ENCODE measurements at places on chromosomes 2 and 18.

DNA sequence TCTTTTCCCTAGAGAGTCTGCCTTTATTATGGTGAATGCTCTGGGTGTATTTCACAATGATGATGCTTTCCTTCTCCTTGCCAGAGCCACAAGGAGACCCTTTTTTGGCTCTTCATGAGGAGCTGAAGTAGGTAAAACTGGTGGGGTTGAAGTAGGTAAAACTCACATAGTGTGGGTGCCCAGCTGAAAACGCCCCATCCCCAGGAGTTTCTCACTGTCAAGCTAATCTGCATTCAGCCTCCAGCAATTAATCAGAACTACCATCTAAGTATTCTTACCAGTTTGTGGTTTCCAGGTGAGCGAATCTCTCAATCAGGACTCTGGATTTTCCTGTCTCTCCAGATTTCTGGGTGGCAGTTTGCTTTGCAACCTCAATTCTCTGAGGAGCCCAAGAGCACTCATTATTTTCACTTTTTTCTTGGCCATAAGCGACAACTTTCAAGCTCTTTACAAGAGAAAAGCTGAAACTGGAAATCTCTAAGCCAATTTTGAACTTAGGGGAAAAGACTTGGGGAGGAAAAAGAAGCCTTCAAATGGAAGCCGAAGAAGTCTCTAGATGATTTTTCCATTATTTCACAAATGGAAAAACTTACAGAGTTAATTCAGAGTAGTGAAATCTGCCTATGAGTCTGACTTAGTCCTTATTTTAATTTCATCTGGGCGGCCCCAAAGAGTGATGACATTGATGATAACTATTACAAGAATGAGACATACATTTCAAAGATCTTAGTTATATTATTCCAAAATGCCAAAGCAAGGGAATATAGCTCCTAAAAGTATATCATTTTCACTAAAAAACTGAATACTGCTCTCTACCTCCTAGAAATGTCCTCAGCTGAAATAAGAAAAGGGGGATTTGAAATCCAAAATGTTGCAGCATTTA, 121.4 kb upstream of the MAP3K20 start:
- DNase-seq, result no peak

- no peak for DNase-seq
These were observed 15.8 kb upstream of the ASPRV1 start for GRCh38 chr2:69977186-69977585.

DNA sequence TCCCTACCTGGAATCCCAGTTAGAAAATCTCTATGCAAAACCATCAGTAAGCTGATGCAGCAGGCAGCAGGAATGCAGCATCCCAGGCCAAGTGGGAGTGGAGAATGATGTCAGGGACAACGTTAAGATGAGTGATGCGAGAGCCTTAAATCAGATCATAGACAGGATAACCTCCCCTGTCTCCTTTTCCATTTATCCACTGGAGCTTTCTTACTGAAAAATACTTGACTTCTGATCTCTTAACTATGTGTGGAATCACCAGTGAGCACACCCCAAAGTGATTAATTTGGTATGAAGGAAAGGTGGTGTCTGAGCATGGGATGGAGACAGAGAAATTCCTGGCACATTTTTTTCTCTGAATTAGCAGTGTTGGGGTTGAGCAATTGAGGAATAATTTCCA, 98.0 kb downstream of the RND3 start:
- DNase-seq, result no peak

DNA sequence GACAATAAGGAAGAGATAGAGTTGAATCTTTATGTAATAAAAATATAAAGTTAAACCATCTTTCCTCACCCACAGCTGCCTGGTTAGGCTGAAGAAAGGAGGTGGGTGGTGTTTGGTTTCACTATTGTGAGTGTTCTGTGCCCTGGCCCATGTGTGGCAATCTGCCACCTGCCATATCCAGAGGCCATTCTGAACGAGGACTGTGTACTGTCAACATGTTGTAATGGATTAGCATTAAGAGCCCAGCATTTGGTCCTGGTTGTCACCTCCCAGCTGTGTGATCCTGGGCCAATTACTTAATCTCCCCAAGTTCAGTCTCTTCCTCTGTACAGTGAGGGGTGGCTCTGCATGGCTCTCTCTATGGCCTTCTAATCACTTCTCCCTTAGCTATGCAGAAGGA, 118.2 kb upstream of the SEC11C start:
- DNase-seq, result peak; percentile 26

DNA sequence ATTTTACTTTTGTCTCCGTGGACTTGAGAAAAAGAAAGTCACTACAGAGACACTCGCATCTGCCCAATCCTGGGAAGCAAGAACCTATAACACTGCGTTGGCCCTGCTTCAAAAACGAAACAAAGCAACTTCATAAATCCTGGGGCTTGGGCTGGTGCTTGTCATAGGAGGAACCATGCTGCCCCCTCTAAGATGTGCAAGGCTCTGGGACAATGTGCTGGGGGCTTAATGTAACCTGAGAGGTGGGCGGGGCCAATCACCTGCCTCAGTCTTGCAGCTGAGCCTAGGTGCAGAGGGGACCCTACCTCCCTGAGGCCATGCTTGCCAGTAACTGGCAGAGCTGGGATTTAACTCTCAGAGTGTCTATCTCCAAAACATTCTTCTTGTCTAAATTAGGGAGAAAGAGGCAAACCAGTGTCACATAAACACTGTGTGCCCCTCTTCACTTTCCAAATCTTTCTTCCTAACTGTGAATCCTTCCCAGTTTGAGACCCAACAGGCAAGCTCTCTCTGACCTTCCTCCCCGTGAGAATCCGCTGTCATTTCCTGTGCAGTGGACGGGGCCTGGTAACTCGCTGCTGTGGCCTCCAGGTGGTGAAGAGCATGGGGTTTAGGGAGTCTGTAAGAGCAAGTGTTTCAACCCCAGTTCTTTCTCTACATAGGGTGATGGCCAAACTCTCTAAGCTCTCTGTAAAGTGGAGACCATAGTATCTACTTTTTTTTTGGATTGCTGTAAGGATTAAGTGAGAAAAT, 115.1 kb downstream of the ACKR3 start:
- DNase-seq, result no peak

- peak; percentile 20 for DNase-seq
These were observed 808 bp downstream of the ATP5MC3 start for GRCh38 chr2:175180701-175181103.

DNA sequence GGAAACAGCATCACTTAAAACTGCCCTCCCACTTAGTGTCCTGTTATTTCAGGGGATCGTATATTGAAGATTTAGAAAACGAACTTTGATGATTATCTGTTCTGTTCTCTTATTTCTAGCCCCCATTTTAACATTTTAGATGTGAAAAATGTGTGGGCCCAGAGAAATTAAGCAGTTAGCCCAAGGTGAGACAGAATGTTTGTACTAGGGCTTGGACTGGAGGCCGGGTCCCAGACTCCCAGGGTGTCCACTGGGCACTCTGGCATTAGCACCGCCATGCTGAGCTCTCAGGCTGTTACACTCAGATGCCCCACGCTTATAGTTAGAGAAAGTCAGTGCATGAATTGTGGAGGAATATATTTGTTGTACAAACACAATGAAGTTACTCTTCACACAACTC, 5.5 kb upstream of the RAX start:
- DNase-seq, result no peak

DNA sequence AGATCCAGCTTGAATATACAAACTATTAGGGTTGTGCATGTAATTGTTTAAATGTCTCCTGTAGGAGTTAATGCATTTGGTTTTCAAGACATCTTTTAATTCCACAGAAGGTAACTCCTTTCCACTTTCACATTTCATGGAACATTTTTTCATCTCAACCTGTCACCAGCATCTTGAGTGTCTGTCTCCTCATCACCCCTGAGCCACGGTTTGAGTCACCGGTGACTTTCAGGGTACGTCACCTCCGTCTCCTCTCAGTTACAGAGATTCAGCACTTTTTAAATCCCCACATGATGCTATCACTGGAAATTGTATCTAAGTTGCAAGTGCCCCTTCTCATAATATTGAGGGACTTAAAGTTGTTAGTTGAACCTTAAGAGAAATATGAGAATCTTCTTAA, 25.3 kb downstream of the GPR55 start:
- DNase-seq, result no peak

GRCh38 chr2:10056439-10056838, 13.1 kb downstream of the KLF11 start:
- no peak for DNase-seq

DNA sequence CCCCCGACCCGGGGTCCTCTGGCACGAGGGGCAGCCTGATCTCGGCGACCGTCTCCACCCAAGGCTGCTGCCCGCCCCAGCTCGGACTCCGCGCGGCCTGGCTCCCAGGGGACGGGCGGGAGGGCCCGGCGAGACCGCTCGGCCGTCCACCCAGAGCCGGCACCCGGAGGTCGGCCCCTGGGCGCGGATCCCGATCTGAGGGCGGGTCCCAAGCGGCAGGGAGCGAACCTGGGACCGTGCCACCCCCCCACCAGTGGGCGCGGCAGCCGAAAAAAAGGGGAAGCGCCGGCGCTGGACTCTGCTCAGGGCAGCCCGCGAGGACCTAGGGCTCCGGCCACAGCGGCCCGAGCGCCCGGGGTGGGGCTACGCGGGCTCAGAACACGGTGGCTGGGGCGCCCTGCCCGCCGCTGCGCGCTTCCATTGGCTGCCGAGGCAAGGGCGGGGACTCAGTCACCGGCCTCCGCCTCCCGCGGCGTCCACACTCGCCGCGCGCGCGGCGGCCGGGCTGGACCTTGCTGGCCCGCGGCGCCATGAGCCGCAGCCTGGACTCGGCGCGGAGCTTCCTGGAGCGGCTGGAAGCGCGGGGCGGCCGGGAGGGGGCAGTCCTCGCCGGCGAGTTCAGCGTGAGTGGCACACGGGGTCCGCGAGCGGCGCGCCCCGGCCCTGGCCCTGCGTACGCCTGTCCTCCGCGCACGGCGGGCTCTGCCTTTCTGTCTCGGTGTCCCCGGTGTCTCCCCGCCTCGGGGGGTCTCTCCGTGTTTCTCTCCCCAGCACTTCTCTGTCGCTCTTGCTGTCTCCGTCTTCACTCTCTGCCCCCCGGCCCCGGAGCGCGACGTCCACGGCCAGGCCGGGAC, at the start of gene PTPN18:
Gene PTPN18, plus strand, starts transcription at position 479 of the 854 bp plus-strand sequence. Its CDS starts 52 bp downstream, at position 531.
- peak; percentile 58 for DNase-seq

DNA sequence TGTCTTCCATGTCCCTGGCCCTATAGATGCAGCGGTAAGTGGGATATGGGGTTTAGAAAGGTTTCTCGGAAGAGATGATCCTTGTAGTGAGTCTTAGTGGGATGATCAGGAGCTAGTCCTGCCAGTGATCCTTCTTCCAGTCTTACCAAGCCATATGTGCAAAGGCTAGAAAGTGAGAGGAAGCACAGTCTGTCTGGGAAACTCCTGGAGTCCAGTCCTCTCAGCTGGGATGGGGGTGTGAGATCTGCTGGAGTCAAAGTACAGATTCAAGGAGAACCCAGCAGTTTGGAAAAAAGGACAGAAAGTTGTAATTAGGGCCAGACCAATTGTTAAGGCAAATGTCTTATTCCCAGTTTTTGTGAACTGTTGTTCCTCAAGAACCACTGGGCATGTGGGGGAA, 83.3 kb downstream of the LIMS1 start:
- DNase-seq, result no peak

GRCh38 chr2:195903956-195904355, 164.7 kb downstream of the DNAH7 start:
- no peak for DNase-seq

GRCh38 chr2:102392942-102393341, 30.0 kb upstream of the IL18RAP start:
- no peak for DNase-seq

GRCh38 chr2:71725836-71726235, 272.5 kb downstream of the DYSF start:
- no peak for DNase-seq

GRCh38 chr18:24272229-24272525, 125.4 kb downstream of the OSBPL1A start:
- no peak for DNase-seq

DNA sequence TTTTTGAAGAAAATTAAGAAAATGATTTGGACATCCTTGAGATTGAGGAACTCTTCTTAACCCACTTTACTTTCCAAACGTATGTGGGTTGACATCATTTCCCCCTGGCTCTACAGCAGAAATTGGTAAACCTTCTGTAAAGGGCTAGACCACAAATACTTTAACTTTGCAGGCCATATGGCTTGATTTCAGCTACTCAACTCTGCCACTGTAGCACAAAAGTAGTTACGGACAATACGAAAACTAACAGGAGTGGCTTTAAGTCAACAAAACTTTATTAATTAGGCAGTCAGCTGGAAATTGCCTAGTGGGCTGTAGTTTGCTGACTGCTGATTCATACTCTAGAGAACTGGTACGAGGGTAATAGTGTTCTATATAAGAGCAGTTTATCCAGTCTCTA, 83.2 kb upstream of the DTNB start:
- no peak for DNase-seq

- DNase-seq, result no peak
These were observed 156.9 kb downstream of the LAMA1 start for GRCh38 chr18:6960656-6961055.

DNA sequence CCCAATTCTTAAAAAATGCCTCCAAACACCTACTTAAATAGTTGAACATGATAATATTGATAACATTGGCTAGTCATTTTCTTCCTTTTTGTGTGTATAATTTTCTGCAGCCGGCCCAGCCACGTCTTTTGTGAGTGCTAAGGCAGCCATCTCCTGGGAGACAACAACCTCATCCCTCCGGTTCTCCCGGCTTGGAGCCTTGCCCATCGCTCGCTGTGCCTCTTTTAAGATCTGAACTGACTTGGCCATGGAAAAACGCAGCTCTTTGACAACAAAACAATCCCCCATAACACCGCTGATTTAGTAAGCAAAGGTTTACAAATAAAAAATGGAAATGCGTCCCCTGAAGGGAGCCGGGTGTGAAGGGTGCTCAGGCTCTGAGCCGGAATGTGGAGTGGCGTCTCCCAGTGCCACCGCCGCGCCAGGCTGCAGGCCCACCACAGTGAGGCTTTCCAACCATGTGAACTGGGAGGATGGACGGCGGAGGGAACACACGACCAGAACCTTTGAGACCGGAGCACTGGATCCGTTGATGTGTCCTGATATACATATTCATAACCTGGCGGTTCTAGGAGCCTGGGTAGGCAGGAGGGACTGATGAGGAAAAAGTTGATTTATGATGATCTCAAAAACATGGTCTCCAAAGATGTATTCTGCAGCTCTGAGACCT, 87.4 kb downstream of the SMIM21 start:
- DNase-seq, result no peak

GRCh38 chr2:230796280-230796862, 68.4 kb upstream of the ITM2C start:
- DNase-seq, result no peak

DNA sequence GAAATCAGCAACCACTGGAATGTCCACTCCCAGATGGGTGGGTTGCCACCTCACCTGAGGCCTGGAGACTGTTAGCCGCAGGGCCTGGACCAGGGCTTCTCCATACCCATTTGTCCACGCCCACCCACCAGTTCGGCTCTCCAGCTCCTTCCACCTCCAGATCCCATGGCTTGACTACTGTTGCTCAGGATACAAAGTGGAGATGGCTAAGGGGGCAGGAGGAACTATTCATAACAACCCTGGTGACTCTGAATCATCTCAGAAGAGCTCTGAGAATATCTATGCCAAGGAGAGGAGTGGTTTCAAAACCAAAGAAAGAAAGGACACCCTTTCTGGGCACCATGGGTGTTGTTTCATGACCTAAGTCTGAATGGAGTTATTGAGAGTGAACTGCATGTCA, 145.8 kb downstream of the LAMA3 start:
- DNase-seq, result no peak

Data from NCI-H1105 treated with DMSO at 0.1 percent for 48 hours (cell line).